ENCODE measurements at places on chromosomes 2 and 18.

GRCh38 chr2:145631561-145631960, 1111.6 kb upstream of the ZEB2 start:
- DNase-seq, result no peak

GRCh38 chr2:8152392-8153257, 529.2 kb upstream of the ID2 start:
- no peak for DNase-seq

- DNase-seq, result peak; percentile 21
These were observed 11.1 kb upstream of the ACTR3 start for GRCh38 chr2:113878743-113879142.

DNA sequence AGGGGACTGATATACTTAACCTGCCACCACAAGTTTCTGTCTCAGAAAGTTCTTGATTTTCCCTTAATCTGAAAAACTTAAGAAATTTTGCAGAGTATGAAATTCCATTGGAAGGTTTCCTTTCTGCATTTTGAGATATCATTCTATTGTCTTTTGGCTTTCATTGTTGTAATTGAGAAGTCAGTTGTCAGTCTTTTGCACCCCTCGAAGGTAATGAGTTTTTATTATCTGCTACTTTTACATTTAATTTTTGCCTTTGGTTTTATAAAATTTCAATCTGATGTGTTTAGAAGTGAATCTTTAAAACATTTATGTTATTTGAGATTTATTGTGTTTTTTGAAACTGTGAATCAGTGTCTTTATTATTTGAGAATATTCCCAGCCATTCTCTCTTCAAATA, 4.8 kb upstream of the IL36A start:
- no peak for DNase-seq

- no peak for DNase-seq
These were observed 23.4 kb downstream of the ZAP70 start for GRCh38 chr2:97736608-97737330.

GRCh38 chr18:27483276-27483675, 298.2 kb upstream of the CHST9 start:
- peak; percentile 22 for DNase-seq

DNA sequence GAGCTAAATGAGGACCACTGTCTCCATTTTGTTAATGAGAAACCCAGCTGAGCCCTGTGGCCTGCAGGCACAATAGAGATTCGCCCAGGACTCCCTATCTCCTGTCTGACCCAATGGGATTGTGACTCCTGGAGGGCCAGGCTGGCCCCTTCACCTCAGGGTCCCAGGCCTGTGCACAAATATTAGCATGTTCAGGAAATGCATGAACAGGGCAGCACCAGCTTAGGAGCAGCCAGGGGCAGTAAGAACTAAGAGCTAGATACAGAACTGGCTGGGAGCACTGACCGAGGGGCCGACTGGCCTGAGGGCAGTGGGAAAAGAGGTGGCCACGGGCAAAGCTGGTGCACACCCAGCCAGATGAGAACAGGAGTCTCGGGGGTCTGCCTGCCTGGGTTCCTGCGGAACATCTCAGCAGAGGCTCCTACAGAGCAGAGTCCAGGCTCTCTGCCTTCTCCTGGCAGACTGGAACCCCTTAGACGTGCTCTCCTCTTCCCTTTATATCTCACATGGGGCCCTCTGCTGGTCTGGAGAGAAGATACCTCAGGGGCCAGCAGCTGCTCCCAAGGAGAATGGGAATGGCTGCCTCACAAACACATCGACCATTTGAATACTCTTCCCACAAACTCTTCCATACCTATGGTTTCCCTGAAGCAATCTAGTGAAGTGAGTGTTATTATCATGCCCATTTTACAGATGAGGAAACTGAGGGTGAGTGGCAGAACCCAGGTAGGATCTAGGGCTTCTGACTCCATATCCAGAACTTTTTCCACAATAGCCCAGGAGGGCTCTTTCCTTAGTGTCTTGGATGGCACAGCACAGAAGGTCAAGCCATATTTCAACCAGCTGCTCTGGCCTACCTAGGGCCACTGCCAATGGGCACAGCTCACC, 77.6 kb upstream of the OTOF start:
- peak; percentile 46 for DNase-seq

- DNase-seq, result no peak
These were observed 5.4 kb upstream of the RNASEH1 start for GRCh38 chr2:3563521-3563976.

GRCh38 chr2:100561191-100561590, 1.6 kb upstream of the PDCL3 start:
- no peak for DNase-seq

DNA sequence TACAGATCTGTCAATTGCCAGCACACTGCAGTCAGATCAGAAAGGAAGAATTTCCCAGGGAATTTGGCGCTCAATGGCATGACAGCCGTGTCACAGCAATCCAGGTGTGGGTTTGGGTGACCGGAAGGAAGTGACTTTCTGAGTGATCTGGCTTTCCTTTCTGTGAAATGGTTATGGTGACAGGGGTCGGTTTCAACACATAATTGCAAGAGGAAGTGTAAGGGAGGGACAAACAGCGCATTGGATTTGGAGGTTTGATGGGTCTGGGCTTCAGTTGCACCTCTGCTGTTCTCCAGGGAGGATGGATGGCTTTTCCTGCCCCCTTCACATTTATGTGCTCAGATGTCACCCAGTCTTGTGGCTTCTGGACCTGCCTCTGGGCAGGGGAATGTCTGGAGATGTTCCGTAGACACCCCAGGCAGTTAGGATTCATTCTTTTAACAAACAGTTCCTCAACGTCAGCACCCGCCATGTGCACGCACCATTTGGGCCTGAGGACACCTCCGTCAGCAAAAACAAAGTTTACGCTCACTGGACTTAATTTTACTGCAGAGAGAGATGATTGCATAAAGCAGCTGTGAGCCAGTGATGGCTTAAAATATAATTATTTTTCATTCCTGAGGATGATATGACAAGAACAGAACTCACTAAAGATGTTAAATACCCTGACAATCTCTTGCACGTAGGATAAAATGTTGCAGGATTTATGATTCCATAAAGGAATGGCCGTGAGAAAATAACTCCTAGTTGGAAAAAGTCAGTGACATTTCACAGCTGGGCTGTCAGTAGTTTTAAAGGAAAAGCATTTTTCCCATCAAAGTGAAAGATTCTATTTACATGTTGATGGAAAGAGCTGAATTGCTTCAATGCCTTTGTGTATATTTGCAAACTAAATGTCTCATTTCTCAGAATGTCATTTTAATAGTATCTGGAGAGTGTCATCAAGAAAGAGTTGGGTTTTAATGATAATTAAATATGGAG, 36.9 kb downstream of the MBP start:
- no peak for DNase-seq

- no peak for DNase-seq
These were observed 145.1 kb downstream of the B3GNT2 start for GRCh38 chr2:62340994-62341484.

DNA sequence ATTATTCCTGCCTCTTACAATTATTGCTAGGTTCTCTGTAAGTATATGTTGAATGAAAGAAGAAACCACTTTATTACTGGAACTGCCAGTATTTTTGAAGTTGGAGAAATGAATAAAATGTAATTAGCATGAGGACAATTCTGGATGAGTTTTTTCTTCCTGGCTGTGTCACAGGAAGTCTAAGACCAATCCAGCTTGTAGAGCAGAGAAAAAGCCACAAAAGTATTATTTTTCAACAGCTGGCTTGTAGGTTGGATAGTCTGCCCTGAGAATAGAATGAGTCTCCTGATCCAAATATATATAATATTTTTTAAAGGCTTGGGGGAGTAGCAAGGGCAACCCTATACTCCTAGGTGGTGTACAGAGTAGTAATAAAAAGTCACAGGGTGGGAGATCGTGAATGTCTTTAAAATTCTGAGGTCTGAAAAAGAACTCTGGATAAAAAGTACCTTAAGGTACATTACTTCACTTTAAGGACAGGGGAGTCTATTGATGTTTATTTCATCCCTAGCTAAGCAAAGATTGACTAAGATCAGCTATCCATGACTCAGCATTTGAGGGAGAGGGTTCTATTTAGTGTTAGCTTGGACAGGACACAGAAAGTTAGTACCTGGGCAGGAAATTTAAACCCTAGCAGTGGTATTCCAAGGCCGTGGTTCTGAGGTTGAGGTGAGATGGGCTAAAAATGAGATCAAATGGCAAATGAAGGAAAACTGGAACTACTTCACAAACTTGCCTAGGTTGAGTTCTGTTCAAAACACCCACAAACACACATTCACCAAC, 31.7 kb downstream of the SLC40A1 start:
- DNase-seq, result no peak

DNA sequence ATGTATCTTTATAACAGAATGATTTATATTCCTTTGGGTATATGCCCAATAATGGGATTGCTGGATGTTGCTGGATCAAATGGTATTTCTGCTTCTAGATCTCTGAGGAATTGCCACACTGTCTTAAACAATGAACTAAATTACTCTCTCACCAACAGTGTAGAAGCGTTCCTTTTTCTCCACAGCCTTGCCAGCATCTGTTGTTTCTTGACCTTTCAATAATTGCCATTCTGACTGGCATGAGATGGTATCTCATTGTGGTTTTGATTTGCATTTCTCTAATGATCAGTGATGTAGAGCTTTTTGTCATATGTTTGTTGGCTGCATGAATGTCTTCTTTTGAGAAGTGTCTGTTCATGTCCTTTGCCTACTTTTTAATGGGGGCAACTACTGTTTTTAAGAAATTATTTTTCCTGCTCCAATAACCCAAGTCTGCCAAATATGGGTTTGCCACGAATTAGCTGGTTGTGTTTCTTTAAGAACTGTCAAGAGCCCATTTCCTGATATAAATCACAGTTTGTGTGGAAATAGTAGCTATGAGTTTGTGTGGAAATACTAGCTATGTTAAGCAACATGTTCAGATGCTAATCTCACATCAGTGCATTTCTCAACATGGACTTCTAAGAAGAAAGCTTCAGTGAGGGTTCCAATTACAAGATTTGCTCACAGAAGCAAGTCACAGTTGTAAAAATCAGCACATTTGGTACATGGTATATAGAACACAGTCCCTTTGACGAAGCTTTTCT, 259.4 kb downstream of the ANAPC1 start:
- DNase-seq, result no peak

GRCh38 chr2:166332106-166332505, 43.6 kb downstream of the SCN9A start:
- DNase-seq, result no peak

DNA sequence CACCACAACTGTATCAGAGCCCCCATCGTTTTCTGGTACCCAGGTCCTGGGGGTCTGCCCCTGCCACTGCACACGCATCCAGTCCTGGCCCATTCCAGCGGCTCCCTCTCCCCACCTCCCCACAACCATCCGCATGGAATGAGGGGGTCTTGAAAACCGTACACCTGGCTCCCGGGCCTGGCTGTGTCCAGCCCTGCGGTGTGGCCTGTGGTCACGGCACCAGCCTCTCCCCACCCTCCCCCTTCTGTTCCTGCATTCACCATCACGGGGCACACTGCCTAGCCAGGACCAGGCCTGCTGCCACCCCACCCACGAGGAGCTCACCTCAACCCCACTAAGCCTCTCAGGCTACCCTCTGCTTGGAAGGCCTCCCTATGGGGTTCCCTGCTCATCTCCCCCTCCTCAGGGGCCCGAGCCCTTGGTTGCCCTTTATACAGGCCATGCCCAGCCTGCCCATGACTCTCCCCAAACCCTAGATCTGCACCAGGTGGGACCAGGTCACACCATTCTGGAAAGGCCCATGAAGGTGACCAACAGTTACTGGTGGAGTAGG, 11.4 kb downstream of the GPR35 start:
- DNase-seq, result no peak

GRCh38 chr18:38931754-38932050, 1366.1 kb upstream of the CELF4 start:
- no peak for DNase-seq

DNA sequence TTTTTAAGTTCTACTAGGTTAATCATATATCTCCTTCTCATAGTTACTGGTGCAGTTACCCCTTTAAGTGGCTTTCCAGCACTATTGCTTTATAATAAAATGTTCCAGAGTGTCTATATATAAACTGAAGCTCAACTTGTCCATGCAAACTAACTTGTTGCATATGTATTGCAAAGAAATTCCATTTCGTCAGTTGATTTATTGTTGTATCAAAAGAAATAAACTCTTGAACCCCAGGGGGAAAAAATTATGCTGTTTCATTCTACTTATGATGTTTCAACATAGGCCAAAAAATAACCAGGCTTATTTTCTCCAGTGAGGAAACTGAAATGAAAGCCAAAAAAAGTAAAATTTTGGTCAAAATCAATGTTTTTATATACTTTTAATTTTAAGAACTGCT, 491.9 kb downstream of the NR4A2 start:
- no peak for DNase-seq

- no peak for DNase-seq
These were observed 153.4 kb downstream of the BCL2 start for GRCh38 chr18:63166142-63166541.

DNA sequence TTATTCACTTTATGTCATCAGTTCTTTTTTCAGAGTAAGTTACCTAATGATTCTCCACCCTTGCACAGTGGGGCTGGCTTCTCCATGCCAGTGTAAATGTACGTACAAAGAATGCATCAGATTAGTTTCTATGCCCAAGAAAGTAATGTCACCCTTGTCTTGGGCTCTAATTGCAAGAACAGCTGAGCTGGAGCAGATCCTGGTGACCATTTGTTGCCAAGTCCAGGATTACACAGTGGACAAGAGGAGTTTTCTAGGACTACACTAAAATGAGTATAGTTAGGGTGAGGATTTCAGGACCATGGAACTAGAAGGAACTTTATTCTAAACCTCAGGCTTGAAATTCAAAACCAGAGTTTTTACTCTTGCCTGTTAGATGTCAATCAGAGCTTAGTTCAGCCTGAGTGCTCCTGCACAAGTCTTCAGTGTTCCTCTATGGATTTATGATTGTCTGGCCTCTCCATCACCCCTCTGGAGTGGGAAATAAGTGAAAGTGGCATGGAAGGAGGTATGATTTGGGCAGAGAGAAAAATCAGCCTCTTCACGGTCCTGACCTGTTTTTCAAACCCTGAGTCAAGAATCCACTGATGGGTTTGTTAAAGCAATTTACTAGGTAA, 29.8 kb downstream of the PCBP1 start:
- DNase-seq, result no peak

- DNase-seq, result no peak
These were observed 16.2 kb downstream of the EML4 start for GRCh38 chr2:42185220-42185921.

DNA sequence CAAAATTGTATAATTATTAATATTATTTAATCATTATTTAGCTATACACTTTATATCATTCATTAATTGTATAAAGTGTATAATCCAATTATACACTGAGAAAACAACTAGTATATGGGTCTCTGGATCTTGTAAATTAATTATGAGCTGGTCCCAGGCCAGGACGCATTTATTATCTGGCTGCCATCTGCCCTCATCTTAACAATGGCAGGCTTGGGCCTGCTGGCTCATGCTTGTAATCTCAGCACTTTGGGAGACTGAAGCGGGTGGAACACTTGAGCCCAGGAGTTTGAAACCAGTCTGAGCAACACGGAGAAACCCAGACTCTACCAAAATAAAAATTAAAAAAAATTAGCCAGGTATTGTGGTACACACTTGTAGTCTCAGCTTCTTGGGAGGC, 502.2 kb upstream of the NRXN1 start:
- DNase-seq, result no peak

GRCh38 chr2:189440644-189440946, 679 bp upstream of the WDR75 start:
- no peak for DNase-seq
